ENCODE measurements at places on chromosomes 4 and X.

- ATAC-seq, result no peak
Observed at GRCh38 chr4:8472158-8472688, 31.6 kb downstream of the TRMT44 start.

DNA sequence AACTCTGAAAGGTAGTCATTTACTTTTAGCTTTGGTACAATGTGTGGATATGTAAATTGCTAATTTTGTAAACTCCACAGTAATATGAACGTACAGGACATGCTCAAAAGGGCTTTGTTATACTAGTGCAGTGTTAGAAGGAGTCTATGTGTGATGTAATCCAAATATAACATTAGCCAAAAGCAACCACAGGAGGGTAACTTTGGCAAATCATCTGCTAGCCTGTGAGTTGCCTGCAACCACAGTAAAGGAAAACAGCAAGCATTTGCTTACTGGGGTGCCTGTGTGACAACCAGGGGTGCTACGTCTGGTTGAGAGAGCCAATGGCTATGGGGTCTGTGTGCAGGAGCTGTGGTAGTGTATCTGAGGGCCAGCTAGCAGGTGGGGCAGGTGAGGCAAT lies 245.8 kb downstream of the ADAMTS3 start:
- no peak for ATAC-seq

DNA sequence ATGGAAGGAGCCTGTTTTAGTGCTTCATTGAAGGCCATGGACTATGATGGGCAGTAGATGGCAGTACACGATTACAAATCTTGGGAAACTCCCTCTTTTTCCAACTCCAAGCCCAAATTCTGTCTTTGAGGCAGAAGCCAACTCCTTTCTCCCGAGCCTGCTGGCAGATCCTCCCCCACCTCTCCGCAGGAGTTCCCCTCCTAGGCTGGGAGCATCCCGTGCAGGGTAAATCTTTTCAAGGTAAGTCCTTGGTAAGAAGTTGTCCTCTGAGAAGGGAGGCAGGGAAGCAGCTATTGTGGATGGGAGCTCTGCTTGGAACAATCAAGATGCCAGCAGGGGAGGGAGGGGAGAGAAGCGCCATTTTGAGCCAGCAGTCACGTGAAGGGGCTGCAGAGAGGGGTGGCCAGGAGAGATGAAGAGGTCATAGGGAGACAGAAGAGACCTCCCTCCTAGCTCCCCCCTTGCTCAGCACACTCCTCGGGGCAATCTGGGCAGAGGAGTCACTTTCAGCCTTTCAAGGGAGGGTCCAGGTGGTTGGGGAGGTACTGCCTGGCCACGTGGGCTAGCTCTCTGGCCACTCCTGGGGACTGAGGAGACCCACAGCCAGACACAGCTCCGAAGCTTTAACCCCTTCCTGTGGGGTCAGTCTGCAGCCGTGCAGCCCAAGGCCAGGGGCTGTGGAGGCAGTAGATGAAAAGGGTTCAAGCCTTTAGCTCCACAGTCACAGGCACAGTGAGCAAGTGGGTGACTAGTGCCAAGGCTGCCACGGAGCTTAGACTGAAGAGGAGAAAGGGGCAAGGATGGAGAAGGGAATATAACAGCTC lies 9.6 kb downstream of the CC2D2A start:
- ATAC-seq, result no peak

DNA sequence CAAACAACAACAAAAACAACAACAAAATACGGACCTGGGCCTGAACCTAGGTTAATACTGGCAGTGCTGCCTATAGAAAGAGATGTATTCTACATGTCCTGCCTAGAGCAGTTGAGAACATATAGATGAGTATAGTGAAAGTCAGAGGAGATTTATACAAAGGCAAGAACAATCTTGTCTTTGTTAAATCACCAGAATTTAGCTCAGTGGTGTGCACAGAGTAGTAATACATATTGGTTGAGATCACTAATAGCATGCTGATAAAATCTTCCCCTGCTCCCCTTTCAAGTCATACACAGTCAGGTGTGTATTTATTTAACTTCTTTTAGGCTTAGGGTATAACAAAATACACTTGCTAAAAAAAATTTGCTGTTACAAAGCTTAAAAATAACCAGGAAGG lies 247.8 kb downstream of the ADGRL3 start:
- ATAC-seq, result no peak

DNA sequence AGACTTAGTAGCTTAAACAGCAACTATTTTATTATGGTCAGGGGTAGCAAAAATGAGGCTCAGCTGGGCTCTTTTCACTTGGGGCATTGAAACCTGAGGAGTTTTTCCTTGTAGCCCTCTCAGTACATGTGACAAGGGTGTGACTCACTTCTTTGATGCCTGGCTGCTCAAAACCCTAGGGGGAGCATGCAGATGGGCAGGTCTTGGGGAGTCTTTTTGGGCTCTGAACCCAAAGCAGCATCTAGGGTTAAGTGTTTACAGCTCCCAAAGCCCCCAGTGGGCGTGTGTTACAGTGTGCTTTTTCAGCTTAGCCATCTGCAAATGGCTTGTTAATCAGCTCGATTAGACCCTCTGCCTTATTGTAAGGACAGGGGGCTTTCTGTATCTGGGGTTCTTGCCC lies 1752.7 kb downstream of the PCDH7 start:
- ATAC-seq, result no peak

- no peak for ATAC-seq
Observed at GRCh38 chr4:6217716-6218381, 17.5 kb upstream of the JAKMIP1 start.

Measured in stimulated activated memory B cell treated with anti-CD40 and anti-IgM and Interleukin-4, amounts not matched to agents 10 μg/mL and 1 μg/mL and 100 μg/mL, for 72 hours (primary cell).